ENCODE measurements at places on chromosomes 13 and 19.

- DNase-seq = peak; percentile 40
Observed at GRCh38 chr19:50486823-50487515, 10.3 kb upstream of the GARIN5A start.

GRCh38 chr13:59635589-59635988 lies 528.1 kb downstream of the DIAPH3 start:
- no peak for DNase-seq

GRCh38 chr13:100954430-100955305 lies 280.1 kb upstream of the TMTC4 start:
- no peak for DNase-seq

- DNase-seq = no peak
Observed at GRCh38 chr19:7904074-7905020, 670 bp downstream of the MAP2K7 start.

GRCh38 chr19:32336259-32337083 lies 8.9 kb upstream of the ZNF507 start:
- DNase-seq = no peak

DNA sequence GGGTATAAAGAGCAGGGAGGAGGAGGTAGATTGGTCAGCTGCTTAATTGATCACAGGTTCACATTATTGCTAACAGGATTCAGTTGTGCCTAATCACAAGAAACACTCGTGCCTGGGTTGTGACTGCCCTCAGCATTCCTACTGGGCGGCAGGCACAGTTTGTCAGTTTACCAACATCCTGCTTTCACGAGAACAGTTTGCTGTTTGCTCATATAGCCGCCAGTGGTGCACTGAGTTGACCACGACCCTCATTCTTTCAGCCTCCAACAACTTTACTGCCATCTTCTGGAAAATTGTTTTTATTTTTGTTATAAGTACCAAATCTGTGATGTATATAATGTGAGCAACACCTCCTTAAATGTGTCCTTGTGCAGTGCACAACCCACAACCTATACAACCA lies 16.2 kb upstream of the IFT88 start:
- DNase-seq = no peak

- no peak for DNase-seq
Observed at GRCh38 chr19:10854350-10855089, 6.3 kb downstream of the C19orf38 start.

GRCh38 chr19:32580353-32580900 lies 563 bp upstream of the PDCD5 start:
- no peak for DNase-seq

- DNase-seq = no peak
Observed at GRCh38 chr19:498511-498891, 2.2 kb downstream of the MADCAM1 start.

- no peak for DNase-seq
Observed at GRCh38 chr19:16562608-16563025, 9.6 kb downstream of the SLC35E1 start.

GRCh38 chr13:75357576-75358289 lies 124.2 kb downstream of the TBC1D4 start:
- no peak for DNase-seq

DNA sequence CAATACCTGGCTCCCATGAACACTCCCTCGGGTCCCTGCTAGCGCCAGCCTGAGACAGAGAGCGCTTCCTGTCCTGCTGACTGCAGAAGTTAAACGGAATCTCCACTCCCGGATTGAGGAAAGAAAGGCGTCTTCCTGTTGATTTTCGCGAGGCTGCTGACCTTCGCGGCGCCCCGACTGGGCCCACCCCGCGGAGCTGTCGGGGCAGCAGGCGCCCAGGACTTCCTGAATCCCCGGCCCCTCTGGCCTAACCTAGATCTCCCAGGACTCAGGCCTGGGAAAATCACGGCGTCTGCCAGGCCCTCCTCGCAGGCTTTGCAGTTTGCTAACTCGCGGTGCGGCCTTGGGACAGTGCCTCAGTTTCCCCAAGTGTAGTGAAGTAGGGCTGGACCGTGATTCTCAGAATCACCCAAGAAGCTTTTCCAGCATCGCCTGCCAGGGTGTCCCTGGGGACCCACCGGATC lies 108.8 kb downstream of the KCTD15 start:
- no peak for DNase-seq

GRCh38 chr19:39968789-39969188 lies 2.2 kb upstream of the PSMC4 start:
- DNase-seq = no peak

DNA sequence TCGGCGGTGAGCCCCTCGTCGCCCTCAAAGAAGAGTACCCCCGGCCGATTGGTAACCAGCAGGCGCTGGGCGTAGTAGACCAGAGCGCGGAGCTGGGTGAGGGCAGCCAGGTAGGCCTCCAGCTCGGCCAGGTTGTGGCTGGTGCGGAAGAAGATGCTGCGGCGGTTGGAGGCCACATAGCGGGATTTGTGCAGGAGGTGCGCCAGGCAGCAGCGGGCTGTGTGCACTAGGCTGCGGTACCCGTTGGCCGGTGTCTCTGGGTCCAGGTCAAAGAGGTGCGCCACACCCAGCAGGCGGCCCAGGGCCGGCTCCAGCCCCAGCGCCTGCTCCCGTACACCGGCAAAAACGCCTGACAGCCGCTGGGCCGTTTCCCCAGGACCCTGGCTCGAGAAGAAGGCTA lies 16.8 kb downstream of the LIPE start:
- DNase-seq = no peak

- DNase-seq = no peak
Observed at GRCh38 chr13:39370554-39370953, 232.4 kb downstream of the LHFPL6 start.

- DNase-seq = no peak
Observed at GRCh38 chr13:49367640-49368422, 76.0 kb downstream of the CAB39L start.

GRCh38 chr13:67281466-67281865 lies 51.3 kb upstream of the PCDH9 start:
- DNase-seq = no peak

- DNase-seq = no peak
Observed at GRCh38 chr19:37505958-37506386, 767 bp upstream of the ZNF793 start.

GRCh38 chr19:18896421-18896841 lies 473 bp upstream of the CERS1 start:
- DNase-seq = no peak

DNA sequence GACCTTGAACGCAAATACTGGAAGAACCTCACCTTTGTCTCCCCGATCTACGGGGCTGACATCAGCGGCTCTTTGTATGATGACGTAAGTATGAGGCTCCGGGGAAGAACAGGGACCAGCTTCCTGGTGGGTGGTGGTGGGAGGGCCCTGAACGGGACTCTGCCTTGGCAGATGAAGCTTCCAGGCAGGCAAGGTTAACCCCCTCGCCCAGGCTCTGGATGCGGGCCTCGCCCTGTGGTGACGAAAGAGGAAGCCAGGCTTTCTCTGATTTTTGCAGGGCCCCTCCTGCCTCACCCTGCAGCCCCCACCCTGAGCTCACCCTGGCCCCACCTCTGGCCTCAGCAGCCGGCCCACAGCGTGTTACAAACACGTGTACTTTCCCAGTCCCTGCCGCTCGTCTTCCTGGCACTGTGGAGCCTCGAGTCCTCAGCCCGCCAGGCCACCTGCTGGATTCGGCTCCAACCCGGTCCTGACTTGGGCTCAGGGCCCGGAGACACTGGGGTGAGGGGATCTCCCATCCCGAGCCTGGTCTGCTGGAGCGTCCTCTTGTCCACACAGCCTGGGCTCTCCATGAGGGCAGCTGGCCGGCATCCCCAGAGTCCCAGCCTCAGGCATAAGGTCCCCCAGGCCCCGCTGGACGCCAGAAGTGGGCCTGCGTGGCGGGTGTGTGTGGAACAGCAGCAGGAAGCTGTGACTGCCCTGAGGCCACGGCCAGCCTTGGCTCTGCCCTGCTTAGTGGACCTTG lies 72.4 kb downstream of the KDM4B start:
- DNase-seq = no peak
